ENCODE measurements at places on chromosomes 2 and 18.

DNA sequence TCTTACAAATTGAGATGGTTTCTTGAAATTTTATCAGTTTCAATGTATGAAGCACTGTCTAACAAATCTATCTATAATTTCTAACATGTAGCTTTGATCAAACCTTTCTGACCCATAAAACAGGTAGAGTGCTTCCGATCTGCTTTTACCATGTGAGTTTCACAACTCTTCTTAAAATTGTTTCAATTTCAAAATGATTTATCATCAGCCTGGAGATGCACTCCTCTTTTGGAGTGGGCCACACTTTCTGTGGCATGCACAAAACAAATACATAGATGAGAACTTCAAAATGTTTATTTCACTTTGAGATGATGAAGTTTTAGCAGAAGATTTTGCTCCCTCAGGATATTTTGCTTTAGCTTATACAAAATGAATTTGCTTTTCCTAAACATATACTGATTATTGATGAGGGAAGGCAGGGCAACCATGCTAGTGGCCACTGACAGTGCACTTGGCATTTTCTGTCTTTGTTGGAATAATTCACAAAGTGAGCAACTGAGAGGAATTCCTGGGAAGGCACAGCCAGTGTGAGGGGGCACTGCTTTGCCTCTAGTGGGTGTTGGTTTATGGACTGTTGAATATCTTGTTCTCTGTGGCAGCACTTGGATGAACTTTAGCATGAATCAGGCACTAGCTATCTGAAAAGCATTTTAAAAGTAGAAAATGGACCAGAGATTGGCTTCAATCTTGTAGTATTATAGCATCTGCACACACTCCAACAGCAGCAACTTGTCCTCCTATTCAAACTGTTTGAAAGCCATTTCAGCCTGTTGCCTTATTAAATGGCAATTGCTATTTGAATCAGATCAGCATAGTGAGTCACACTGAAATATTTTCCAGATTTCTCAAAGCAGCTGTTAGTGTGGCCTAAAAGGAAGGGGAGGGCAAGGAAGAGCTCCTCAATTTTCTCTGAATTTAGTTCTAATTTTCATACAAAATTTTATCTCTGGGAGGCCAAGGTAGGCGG is 193.2 kb downstream of the CCDC85A start:
- DNase-seq: peak; percentile 65

DNA sequence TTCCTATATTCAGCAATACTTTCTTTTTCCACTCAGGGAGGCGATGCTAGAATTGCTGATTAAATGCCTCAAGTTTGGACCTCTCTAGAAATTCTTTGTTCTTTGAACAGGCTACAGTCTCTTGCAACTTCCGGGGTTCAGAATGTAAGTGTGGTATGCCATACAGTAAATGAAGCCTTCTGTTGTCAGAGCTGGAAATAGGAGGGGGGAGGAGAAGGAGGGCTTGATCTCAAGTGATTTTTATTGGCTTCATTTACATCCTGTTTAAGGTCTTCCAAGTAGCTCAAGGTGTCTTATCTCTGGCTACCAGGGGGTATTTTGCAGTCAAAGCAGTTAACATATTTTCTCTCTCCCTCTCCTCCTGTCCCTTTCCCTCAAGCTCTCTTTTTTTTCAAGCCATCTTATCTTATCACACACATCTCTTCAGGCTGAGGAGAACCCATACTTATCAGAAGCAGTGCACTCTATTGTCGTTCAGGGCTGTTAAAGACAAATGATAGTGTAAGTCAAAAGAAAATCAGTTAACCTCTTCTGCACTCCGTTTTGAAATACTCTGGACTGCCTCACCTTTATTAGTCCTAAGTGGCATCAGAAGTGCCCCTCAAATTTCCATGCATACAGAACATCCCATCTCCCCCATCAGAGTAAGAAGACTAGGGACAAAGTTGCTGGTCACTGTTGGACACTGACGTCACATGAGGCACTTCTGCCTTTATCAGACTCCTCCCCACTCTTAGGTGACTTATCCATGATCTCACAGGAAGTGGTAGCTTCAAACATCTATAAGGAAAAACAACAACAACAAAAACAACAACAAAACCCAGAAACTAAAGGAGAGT is 112.2 kb downstream of the ZNF521 start:
- DNase-seq: no peak

DNA sequence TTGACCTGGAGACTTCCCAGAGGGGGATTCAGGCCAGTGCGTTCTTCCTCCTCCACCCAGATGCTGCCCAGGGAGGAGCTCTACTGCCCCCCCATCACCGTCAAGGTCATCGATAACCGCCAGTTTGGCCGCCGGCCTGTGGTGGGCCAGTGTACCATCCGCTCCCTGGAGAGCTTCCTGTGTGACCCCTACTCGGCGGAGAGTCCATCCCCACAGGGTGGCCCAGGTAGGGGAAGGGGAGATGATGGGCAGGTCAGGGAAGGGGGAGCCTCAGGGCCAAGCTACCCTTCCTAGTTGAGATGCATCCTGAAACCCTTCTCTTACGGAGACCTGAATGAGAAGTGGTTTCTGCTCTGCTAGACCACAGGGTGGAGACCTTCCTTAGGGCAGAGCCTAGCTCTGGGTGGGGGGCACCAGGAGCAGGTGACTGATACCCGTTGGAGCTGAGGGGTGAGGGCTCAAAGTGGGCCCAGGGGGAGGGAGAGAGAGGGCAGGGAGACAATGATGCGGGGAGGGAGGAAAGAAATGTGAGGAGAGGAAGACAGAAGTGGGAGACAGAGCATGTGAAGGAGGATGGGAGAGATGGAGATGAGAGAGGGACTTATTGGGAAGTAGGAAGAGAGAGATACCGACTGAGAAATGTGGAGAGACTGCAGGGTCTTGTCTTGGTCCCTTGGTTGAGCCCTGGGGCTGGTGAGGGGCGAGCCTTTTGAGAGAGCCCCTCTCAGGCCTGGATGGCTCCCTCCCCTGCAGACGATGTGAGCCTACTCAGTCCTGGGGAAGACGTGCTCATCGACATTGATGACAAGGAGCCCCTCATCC is 159.4 kb downstream of the DYSF start:
- DNase-seq: no peak

- DNase-seq: no peak
Measured at GRCh38 chr2:33788044-33788443, 188.9 kb upstream of the FAM98A start.

DNA sequence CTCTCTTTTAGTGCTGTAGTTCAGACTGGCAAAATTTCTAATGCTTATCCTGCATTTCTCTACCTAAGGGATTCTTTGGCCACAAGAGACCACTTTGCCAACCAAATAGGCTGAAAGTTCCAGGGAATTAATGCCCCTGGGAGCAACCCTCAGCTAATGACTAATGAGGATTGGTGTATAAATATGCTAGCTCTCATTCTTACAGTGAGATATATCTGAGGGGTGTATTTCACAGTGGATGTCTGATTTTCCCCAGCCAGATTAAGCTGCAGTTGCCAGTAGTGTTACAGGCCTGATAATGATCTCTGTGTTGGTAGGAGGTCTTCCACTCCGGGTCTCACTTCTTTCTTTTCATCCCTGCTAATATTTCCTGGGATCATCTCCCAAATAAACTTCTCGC is 90.4 kb downstream of the GULP1 start:
- DNase-seq: peak; percentile 56

- DNase-seq: no peak
Measured at GRCh38 chr2:2528846-2529245, 197.8 kb upstream of the MYT1L start.

DNA sequence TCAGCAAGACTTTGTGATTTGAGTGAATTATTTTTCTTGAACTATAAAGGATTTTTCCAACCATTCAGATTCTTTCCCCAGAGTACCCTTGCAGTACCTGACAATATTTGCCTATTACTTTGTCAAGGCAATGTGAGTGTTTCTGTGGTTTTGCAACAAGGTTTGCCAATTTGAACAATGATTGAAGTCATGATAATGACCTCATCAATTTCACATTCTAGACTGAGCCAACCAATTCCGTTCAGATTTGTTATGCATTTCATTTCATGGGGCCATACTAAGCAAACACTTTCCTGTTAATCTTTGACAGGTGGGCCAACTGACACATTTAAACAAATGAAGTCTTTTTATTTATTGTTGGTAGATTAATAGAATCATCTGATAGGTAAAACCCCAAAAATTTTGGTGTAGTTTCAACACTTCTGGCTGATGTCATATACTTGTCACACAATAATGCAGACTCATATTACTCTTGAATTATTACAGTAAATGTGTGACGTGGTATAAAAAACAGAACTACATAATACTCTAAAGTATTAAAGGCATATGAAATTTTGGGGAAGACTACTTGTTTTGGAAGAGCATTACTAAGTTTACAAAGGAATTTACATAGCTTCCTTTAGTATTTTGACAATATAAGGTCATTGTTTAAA is 526.4 kb downstream of the DPP10 start:
- DNase-seq: no peak

- peak; percentile 19 for DNase-seq
Measured at GRCh38 chr2:62568983-62569837, 63.2 kb upstream of the TMEM17 start.

- DNase-seq: no peak
Measured at GRCh38 chr2:121390082-121390692, 105.2 kb upstream of the TFCP2L1 start.

DNA sequence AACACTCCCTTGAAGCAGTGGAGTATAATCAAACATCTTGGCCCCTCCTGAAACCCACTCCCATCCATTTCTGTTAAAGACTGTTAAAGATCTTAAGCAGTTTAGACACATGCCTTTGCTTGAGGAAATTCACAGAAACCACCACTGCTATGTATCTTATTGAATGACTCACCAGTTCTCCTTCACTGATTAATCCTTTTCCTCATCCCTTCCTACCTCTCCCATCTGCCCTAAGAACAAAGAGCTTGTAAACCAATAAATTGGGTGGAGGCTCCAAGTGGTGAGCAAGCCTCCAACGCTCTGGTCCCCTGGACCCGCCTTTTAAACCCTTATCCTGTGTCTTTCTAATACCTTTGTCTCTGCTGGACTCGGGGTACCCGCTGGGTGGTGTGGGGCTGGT is 746.1 kb downstream of the LRP1B start:
- DNase-seq: peak; percentile 18

GRCh38 chr2:280650-281110 is 7.2 kb downstream of the ALKAL2 start:
- DNase-seq: no peak

GRCh38 chr2:155250800-155251199 is 552.3 kb downstream of the KCNJ3 start:
- DNase-seq: no peak

DNA sequence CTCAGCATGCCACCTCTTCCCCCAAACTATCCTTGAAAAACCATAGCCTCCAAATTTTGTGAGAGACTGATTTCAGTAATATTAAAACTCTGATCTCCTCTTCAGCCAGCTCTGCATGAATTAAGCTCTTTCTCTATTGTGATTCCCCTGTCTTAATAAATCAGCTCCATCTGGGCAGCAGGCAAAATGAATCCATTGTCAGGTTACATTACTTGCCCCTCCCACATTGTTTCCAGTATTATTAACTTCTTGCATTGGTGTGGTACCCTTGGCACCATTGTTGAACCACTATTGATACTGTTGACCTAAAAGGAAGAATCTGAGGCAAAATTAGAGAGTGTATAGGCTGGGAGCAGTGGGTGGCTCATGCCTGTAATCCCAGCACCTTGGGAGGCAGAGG is 512.2 kb upstream of the VRK2 start:
- no peak for DNase-seq

GRCh38 chr2:61410185-61410584 is 60.7 kb downstream of the USP34 start:
- no peak for DNase-seq

GRCh38 chr2:208228476-208228875 is 26.4 kb downstream of the IDH1 start:
- no peak for DNase-seq

DNA sequence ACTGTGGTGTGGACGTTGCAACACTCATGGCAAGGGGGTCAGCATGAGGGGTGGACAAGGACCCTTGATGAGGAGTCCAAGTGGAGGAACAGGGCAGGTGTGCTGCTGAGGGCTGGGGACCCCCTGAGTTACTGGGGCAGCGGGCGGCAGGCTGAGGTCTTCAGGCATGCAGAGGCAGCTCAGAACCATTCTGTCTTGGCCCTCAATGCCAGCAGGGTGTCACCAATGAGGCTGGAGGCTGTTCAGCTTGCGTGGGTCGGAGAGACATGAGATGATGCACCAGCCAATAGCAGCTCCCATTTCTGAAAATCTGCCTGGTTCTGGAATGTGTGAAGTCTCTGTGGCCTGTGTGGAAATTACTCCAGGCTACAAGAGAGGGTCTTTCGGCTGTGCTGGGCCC is 105.4 kb downstream of the INHBB start:
- no peak for DNase-seq

GRCh38 chr2:48118895-48119294 is 212.6 kb upstream of the FBXO11 start:
- no peak for DNase-seq

DNA sequence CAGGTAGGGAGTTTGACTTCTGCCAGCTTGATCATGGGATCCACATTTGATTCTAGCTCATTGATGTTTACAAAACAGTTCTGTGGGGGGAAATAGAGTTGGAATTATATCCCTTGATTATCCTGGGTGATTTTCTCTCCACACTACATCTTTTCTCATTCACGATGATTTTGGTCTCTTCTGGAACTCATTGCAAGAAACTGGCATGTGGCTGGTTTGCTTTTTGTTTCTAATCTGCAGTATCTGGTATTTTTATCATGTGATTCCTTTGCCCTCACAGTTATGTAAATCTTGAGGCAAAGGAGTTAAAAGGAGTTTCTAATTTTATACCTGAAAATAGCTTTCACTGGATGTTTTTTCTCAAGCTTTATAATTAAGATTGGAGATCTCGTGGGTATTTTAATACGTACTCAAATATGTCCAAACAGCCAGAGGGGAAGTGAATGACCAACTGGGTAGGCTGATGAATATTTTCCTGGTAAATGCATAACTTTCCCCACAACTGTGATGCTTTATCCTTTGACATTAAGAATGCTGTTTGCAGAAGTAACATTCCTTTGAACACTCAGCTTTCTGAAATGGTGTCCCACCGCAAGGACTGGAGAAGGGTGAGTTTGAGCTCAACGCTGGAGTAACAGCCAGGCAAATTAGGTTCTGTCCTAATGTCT is 502.9 kb upstream of the ZEB2 start:
- no peak for DNase-seq

GRCh38 chr2:37809525-37809924 is 115.6 kb upstream of the RMDN2 start:
- DNase-seq: peak; percentile 74

DNA sequence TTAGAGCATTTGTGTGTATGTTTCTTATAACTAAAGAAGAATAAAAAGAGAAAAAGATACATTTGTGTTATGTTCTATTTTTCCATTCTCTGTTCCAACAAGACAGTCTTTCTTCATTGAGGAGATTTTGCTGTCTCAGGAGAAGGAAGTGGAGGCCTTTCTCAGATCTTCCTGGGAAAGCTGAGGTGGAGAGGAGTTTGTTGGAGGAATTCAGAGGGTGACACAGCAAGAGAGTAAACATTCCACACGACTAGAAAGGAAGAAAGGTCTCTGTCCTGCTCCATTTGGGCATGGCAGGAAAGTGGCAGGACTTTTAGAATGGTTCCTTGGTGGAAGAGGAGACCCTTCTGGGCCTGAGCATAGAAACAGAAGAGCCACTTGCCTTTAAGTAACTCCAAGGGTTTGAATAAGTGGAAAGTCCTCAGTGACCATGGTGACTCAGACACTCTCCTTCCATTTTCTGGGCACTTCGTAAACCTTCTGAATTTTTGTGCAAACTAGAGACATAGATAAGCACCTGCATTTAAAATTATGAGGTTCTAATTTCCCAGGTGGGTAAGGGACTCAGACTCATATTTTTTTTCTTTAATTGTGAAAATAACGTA is 52.3 kb upstream of the COL5A2 start:
- DNase-seq: no peak

- no peak for DNase-seq
Measured at GRCh38 chr2:241163601-241164118, 13.4 kb downstream of the PPP1R7 start.

All from HCEC 1CT (cell line).